ENCODE measurements at places on chromosomes 7 and 10.

DNA sequence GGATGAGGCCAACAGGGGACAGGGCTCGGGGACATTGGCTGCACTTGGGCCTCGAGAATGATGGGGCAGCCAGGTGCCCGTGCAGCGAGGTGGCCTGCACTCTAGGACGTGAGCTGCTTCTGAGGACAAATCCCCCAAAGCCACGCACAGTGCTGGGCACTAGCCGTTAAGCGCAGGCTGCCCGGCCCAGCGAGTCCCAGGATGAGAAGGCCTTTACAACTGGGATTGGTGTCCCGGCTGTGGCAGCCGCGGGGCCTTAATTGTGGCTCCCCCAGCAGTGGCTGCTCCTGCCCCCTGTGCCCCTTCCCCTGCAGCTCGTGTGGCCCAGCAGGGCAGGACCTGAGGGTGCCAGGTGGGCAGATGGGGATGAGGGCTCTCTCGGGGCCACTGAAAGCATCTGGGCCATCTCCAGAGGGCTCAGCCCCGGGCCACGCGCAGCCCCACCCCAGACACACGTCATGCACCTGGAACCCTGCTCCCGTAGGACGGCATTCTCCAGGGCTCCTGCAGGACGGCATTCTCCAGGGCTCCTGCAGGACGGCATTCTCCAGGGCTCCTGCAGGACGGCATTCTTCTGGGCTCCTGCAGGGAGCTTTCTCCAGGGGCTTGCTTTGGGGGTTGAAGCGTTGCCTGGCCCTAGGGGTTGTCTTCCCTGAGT is 6.6 kb downstream of the PWWP2B start:
- DNase-seq, result peak; percentile 13

DNA sequence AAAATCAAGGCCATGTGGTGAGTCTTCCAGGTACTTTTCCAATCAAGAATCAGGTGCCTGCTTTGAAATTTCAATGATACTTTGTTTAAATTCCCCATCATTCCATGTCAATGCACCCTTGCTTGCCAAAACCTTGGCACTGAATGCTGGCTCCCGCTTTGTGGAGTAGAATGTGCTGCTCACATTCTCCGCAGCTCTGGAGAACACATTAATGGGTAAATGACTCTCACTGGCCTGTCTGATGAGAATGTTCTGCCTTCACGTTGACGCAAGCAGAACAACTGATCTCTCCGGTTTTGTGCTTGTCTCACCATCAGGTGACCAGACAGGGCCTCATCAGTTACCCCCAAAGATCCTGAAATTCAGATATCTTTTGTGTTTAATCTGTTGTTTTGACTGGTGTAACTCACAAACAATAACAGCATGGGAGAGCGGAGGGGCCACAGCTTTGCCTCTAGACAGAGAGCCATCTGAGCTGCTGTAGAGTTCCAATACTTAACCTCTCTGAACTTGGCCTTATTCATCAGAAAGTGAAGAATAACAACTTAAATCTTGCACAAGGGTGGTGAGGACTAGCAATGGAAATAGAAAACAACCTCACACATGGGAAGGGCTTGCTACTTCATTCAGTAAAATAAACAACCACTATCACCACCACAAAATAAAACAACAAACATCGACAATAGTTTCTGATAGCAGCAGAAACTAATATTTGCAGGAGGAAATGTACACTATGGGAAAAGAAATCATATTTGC is 276.9 kb upstream of the IGFBP3 start:
- DNase-seq, result no peak

GRCh38 chr7:75579899-75580298 is 87.8 kb downstream of the SPDYE5 start:
- DNase-seq, result no peak

DNA sequence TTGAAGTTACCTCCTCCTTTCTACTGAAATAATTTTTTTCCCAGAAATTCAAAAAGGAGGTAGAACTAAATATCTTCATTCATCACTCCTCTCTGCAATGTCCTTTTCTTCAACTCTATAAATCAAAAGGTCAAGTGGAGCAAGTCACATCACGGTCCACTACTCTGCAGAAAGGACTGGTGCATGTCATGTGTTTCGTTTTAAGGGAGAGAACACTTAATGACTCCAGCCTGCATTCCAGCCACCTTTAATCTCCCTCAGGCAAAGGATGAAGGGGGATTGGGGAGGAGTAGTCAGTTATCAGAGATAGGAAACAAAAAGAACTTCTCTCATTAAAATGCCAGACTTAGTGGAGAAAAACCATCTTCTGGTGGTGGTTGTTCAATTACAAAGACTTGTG is 78.9 kb downstream of the ANK3 start:
- no peak for DNase-seq

DNA sequence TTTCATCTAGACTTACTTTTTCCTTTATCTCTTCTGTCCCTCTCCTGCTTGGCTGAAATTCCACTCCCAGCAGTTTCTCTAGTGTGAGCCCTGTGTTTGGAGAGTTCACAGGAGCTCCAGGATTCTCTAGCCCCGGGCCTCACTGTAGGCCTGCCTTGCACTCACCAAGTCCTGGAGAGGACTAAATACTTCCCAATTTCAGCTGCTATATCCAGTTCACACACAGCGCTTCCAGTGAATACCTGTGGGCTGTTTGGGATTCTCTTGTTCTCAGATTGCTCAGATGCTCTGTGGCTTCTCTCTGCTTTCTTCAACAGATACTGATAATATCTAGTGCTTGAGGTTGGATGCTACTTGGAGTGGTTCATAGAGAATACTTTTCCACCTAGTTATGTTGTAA is 46.0 kb downstream of the MINPP1 start:
- DNase-seq, result no peak

DNA sequence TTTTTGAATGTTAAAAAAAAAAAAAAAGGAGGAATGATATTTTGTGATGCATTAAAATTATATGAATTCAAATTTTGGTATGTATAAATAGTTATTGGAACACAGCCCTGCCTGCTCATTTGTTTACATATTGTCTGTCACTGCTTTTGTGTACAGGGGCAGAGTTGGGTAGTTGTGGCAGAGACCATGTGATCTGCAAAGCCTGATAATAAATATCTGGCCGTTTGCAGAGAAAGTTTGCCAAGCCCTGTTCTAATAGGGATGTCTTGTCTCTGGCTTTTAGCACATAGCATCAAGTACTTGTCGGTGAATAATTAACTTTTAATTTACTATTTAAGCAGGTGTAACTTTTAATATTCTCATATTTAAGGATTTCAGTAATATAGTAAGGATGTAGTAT is 19.8 kb downstream of the TSPAN13 start:
- no peak for DNase-seq

GRCh38 chr10:19979628-19980027 is 163.4 kb downstream of the PLXDC2 start:
- no peak for DNase-seq

DNA sequence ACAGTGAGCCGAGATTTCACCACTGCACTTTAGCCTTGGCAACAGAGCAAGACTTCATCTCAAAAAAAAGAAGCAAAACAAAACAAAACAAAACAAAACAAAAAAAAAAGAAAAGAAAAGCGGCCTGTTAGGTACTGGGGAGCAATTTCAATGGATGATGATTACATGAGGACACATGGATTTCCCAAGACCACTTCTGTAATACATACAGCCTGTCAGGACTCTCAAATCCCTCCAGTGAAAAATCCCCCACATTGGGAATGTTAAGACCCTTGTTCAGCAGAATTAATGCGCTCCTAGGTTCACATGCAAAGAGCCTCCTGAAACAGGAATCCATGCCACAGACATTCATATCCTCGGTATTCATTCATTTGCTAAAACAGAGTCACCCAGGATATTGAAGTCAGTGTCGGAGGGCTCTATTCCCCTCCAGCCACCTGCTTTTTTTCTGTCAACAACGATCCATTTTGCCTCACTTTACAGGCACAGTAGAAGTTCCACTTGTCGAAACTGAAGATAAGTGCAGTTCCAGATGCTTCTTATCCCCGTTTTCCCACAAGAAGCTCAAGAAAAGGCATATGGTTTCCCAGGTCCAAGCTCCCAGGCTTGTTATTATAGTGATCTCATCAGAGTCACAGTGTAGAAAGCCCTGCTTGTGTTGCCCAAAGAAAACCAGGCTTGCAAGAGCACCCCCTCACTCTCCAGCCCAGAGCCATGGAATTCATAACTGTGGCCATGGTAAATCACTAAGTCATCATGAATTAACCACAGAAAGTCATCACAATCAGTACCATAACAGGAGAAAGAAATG is 20.2 kb downstream of the SLC16A12 start:
- peak; percentile 47 for DNase-seq

DNA sequence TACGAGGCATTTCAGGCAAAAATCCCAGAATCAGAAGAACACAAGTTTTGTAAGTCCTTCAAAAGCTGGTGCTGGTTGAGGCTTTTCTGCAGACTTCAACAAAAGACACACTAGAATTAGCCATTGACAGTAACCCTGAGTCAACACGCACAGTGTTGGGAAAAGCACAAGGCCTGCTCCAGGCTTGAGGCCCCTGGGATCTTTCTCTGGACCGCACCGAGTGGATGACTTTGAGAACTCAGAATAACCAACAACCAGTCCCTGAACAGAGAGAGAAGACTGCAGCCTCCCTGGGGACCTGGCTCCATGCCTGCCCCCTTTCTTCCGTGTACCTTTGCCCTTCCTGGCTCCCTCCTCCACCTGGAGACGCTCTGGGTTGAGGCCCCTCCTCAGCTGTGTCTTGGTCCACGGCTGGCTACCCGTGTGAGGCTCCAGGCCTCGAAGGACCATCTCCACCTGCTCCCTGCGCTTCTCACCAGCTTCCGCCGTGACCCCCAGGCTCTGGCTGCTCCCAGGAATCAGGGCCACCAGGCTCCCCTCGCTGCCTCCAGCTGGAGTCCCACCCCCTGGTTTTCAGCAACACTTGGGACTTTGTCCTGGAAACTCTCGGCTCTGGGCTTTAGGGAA is 28.4 kb downstream of the DIP2C start:
- no peak for DNase-seq

GRCh38 chr10:27660711-27661110 is 84.9 kb downstream of the MKX start:
- DNase-seq, result no peak

GRCh38 chr10:10271639-10272192 is 746.0 kb upstream of the CELF2 start:
- no peak for DNase-seq

DNA sequence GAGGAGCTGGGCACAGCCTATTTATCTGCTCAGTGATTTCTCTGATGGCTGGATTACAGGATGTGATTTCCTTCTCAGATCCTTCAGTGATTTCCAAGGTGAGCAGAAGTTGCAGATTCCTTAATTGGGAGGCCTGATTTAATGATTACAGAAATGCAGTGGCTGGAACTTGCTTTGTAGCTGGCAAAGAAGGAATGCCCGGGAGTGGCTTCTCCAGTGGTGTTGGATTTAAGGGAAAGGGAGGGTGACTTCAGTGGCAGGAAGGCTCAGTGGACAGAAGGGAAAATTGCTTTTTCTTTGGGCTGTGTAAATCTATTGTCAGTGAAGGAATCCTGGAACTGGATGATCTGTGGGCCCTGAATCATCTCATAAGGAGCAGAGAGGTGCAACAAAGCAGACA is 5.1 kb downstream of the SORCS3 start:
- no peak for DNase-seq

DNA sequence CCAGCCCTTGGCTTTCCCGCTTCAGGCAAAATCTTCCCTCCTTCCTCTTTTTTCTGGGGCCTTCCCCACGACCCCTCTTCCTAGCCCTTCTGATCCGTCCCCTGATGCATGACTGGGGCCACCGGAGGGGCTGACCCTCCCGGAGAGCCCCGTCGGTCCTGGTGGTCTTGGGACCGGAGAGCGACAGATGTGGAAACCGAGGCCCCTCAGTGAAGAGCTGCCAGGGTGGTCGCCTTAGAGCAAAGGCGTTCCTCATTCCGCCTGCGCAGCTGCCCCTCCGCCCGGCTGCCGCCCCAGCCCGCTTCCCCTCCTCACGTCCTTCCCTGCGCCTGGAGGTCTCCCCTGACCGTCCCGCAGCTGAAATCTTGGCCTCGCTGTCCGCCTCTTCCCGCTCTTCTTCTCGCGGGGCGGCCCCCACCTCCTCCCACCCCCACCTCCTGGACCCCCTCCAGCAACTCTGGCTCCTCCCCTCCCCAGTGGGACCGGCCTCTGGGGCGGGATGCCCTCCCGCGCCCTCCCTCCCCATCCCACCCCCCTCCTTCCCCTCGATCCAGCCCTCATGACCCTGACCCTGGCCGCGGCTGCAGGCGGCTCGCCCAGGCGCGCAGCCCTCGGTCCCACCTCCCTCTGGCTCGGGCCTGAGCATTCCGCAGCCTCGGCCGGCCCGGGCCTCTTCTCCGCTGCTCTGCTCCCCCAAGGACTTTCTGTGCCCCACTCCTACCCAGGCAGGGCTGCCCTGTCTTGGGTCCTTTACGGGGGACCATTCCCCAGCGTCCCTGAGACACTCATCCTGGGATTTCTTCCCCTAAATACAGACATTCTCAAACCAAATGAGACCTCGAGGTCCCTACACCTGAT is at the start of gene RARRES2:
TSS of gene RARRES2 (minus strand) at position 367 of the 858 bp plus-strand sequence. CDS start 1,020 bp downstream, outside the sequence.
- DNase-seq, result peak; percentile 61

DNA sequence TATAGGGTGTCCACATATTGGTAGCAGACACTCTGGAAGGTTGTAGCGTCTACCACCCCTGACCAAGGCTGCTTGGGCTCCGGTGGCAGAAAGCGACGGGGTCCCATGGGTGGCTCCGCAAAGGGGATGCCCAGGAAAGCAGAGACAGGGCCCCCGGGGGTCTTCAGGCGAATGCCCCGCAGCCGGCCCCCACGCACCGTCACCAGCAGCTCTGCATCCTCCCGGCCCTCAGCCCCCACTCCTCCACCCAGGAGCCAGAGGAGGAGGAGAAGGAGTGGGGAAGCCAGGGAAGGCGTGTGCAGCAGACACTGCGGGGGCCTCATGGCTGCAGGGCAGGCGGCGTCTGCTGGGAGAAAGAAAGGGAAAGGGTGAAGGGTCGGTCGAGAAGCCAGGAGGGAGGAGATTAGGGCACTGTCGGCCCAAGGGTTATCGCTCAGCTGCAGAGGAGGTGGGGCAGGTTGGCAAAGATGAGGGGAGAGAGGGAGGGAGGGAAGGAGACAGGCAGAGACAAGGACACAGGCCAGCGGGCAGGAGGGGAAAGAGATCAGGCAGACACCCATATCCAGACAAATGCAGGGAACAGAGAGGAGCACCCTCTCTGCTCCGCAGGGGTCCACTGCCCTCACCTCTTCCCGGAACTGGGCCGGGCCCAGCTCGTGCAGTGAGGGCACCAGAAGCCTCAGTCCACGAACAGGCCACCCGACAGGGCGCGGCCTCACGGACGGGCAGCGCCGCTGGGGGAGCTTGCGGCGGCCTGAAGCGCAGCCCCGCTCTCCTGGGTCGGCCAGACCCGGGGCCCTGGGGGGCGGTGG is 1.6 kb downstream of the ACHE start:
- no peak for DNase-seq

GRCh38 chr10:78828647-78829539 is 239.9 kb upstream of the ZMIZ1 start:
- DNase-seq, result no peak

- no peak for DNase-seq
Observed at GRCh38 chr10:92187101-92187500, 103.8 kb downstream of the CPEB3 start.

Measured in left cardiac atrium (tissue), 4 donors.